ENCODE measurements at places on chromosomes 1 and 21.

- DNase-seq = no peak
Observed at GRCh38 chr1:230149751-230150584, 82.9 kb downstream of the GALNT2 start.

DNA sequence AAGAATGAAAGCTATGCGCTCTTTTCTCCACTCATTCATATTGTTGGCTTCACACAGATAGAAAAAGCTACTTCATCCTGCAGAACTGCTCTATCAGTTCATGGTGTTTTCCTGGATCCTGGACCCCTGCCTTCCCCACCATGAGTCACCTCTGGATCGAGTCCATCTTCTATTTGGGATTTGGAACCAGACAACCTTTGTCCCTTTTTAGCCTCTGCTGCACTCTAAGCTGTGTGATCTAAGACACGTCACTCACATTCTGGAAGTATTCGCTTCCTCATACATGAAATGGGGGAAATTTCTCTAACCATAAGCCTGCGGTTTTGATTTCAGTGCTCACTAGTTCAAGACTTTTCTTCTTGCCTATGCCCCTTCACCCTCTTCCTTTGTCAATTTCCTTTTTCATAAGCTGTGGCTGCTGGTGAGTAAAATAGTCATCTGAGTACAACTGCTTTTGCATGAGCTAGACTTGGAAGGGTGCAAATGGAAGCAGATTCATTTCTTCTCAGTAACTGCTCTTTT lies 14.1 kb upstream of the DEGS1 start:
- no peak for DNase-seq

DNA sequence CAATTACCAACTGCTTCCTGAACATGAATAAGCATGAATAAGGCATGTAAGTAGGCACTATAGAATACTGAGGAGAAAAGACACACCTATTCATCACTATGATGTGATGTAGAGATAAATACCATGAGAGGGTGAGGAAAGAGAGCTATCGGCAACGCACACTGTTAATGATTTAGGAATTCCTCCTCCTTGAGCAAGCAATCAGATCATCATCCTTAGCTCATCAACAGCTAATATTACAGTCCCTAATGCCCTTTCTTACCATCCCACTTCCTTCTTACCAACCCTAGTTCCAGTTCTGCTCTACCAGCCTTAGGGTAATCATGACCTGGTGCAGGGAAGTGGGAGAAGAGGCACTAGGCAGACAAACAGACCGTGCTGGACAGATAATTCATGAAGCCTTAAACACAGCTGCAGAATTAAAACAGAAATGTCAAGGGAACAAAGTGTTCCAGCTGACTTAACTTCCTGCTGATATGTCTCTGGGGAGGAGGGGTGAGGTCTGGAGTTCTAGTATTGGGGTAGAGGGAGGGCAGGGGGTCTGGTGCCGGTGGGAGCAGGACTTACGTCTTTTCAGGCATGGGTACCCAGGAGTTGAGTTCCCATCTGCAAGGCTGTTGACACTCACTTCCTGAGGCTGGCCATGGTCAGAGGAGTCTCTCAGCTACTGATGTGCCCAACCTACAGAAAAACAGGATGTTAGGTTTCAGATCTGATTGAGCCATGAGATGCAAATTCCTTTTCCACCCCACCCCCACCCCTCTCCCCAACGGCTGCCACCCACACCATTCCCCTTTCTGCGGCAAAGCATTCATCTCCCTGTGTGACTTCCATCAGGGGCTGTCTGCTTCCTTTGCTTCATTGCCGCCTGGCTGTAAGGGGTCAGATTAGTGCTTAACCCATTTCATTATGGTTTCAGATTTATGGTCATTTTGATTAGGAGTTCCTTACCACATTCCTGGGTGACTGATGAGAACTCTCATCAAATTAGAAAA lies 12.6 kb upstream of the RCSD1 start:
- no peak for DNase-seq

GRCh38 chr1:198119906-198120305 lies 36.9 kb upstream of the NEK7 start:
- DNase-seq = no peak

DNA sequence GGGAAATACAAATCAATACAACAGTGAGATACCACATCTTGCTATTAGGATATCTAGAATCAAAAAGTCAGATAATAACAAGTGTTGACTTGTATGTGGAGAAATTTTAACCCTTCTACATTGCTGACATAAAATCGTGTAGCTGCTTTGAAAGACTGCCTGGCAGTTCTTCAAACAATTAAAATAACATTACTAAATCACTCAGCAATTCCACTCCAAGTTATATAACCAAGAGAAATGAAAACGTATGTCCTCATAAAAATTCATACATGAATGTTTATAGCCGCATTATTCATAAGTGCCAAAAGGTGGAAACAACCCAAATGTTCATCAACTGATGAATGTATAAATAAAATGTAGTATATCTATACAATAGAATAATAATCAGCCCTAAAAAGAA lies 164.6 kb downstream of the RASAL2 start:
- no peak for DNase-seq

DNA sequence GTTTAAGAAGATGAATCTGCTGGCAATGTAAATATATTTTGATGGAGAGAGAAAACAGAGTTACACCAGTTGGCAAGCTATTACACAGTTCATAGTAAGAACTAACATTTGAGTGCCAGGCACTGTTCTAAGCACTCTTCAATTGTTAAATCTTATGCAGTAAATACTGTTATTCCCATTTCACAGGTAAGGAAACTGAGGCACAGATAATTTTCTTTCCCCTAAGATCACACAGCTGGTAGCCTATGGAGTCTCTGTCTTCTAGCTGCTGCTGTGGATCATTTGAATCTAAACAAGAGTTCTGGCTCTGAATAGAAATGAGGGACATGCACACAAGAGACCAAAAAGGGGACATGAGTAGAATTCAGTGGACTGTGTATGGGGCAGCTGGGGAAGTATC lies 8.0 kb downstream of the ANGPTL1 start:
- no peak for DNase-seq

- no peak for DNase-seq
Observed at GRCh38 chr1:228197555-228198147, 10.2 kb upstream of the OBSCN start.

DNA sequence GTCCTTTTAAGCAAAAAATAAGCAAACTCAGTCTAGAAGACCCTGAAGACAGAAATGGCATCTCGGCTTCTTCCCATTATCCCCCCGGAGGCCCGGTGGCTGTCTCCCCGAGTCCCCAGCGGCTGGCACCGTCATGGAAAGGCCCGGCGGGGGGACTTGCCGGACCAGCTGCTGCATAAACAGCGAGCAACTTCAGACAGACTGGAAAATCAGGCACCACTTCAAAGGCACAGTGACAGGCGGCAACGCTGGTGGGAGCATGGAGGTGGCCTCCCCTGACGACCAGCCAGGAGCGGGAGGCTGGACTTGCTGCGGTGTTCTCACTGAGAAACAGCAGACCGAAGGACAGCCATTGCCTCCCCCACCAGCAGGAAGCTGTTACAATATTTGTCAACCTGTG lies 18.4 kb upstream of the C1QA start:
- no peak for DNase-seq

GRCh38 chr1:222106377-222106776 lies 364.5 kb upstream of the DUSP10 start:
- no peak for DNase-seq
